ENCODE measurements at places on chromosomes 13 and 19.

- DNase-seq, result no peak
Measured at GRCh38 chr19:33296488-33296971, 5.8 kb downstream of the CEBPA start.

- DNase-seq, result no peak
Measured at GRCh38 chr19:372306-372890, 27.8 kb upstream of the MIER2 start.

DNA sequence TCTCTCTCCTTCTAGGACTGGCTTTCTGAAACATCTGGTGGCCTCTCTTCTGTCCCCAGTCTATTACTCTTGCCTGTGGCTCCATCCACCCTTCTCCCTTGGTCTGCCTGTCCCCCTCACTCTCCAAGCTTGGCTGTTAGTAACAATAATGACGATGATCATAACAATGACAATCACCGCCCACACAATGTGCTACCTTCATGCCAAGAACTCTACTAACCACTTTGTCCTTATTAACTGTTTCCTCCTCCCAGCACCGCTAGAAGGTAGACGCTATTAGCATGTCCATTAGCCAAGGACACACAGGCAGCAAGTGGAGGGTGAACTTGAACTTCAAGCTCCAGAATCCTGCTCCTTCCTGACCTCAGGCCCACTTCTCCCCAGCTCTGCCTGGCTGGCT, 2.7 kb downstream of the GYS1 start:
- DNase-seq, result no peak

- DNase-seq, result no peak
Measured at GRCh38 chr19:33285441-33285927, 16.9 kb downstream of the CEBPA start.

- DNase-seq, result no peak
Measured at GRCh38 chr19:55447421-55448174, 4.5 kb upstream of the SHISA7 start.

- no peak for DNase-seq
Measured at GRCh38 chr19:14361824-14362223, 19.4 kb upstream of the ADGRE5 start.

GRCh38 chr13:57784633-57785032, 153.1 kb downstream of the PCDH17 start:
- DNase-seq, result no peak

GRCh38 chr13:66675620-66676019, 554.5 kb downstream of the PCDH9 start:
- no peak for DNase-seq

DNA sequence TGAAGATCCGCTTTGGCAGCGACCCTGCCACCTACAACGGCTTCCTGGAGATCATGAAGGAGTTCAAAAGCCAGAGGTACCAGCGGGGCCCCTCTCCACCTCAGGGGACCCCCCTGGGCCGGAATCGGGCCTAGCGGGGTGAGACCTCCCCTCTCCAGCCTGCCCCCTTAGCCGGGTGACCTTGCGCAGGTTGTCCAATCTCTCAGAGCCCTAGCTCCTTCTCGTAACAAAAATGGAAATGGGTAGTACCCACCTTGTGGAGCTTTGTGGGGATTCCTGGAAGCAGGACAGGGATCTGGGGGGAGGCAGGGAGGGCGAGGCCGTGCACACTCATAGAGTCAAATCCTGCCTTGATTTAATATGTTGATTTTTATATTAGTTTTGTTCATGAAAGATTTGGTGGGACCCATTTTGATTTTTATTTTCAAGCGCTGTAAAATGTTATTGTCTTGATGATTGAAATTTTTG, 658 bp downstream of the SIN3B start:
- DNase-seq, result no peak

DNA sequence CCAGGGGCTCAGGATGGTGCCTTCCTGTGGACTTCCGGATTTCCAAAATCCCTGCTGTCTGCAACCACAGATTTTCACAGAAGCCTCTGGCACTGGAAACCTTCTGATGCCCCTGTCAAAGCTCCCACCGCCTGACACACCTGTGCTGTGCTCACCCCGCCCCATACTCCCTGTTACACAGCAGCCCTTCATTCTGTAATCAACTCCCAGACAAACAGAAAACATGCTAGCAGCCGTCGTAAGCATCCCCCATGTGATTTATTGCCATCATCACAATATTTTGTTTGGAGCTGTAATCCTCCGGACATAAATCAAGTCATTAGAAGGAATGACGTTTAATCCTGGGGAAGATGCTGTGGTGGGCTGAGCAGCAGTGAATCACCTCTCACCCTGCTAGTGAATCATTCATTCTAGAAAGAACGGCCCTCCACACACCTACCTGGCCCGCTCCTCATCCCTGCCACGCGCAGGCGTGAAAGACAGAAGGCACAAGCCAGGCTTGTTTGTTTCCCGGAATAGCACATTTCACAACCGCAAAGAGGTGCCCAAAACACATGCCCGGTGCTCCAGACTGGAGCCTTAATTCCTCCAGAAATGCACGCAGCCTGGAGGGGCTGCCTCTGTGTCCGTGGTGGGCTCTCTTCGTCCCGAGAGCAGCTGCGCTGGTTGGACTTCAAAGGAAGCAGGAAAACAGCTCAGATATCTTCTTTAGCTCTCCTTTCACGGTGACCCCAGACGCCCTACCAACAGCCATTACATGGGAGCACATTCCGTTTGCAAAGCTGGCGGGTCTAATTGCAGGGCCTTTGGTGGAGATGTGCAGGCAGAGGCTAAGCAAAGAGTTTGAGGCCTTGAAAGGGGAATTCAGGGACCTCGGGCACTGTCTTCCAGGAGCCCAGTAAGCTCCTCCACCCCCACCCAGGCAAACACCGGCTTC, 41.3 kb upstream of the KCTD15 start:
- no peak for DNase-seq

DNA sequence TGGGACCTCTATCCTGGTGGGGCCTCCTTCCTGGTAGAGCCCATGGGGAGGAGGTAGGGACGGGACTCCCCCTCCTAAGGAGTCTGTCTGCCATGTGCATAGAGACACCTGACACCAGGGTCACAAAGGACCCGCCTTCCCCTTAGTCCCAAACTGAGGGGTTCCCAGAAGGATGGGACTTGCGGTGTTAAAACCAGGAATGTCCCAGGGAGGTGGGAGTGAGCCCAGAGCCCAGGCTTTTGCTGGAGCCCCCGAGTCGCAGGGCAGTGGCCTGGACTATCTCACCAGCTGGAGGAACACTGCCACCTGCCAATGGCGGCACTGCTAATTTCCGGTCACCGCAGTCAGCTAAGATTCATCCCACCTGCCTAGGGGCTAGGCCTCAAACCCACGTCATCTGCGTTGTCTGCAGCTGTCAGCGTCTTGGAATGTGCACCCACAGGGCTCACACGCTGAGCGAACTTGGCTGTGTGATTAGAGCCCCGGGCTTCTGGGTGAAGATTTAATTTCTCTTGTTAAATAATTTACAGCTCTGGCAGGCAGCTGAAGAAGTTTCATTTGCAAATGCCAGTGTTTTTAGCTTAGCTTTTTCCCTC, 31.9 kb upstream of the ATP11A start:
- no peak for DNase-seq

DNA sequence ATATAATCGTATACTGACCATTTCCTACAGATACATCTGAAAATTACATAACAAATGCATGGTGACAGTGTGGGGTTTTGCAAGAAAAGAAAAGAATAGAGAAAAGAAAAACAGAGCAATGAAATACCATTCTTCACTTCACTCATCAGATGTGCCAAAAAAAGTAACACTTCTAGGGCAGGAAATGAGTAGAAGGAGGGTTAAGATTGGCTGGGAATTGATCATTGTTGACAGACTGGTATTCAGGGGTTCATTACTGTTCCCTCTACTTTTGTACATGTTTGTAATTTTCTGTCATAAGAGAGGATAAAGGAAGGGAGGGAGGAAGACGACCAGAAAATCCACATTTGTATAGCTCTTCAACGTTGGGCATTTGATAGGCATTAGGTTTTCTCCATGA, 31.5 kb downstream of the ABCC4 start:
- DNase-seq, result no peak

GRCh38 chr19:43768273-43769050, 12.3 kb downstream of the KCNN4 start:
- DNase-seq, result no peak

DNA sequence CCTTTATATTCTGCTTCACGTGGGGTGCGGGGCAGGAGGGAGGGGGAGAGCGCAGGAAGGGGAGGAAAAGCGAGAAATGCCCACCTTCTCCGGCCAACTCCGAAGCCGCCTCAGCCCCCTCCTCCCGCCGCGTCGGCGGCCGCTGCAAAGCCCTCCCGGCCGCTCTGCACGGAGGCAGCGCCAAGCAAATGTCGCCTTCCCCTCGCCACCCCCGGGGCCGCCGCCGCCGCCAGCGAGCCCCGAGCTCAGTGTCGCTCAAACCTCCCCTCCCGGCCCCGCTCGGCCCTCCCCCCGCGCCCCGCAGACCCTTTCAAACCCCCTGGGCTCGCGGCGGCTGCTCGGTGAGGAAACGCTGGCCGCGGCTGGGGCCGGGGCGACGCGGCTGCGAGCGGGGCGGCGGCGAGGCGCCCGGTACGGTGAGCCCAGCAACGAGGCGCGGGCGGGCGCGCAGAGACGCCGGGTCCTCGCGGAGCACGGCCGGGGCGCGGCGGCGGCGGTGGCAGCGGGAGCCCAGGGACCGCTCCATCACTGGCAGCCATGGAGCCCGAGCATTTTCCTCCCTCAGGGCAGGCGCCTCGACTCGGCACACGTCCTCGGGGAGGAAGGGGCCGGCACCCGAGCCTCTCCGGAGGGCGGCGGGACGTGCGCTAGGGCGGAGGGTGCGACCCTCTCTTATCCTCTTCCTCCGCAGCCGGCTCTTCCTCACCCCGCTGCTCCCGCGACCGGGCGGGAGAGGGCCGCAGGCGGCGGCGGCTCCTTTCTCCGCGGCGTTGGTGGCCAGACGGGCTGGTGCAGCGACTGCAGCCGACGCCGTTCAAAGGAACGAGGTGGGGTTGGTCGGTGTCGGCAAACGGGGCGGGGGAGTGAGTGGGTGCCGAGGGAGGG, 463 bp upstream of the TSC22D1 start:
- DNase-seq, result peak; percentile 7

DNA sequence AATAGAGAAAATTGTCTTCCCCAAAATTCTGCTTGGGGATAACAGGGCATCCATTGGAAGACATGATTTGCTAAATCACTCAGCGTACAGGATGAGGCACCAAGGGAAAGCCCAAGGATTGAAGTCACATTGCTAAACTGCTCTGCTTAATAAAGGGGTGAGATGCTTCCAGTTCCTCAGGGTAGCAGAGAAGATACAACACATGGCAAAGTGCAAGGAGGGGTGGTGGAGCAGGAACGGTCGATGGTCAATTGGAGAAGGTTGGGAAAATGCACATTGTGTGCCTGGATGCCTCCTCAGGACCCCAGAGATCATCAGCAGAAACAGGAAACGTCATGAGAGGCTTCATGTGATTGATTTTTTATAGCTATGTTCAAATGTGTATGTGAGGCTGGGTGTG, 116.3 kb upstream of the SOX1 start:
- no peak for DNase-seq

- DNase-seq, result no peak
Measured at GRCh38 chr19:36876993-36877938, 26.6 kb downstream of the ZNF345 start.

DNA sequence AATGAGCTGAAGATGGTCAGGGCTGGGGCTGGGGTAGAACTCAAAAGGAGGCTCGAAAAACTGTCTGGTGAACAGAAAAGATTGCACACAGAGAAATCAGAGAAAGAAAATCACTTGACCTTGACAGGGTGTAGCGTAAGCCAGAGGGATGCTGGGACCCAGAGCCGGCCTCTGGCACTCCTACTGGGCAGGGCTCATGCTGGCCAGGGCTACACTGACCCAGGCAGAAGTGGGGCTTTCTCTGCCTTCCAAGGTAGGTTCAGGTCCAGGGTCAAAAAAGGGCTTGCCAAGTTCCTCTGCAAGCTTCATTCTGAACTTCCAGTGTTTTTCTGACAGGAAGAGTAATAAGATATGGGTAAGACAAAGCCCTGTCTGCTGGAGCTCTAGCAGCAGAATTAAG, 56.2 kb downstream of the LATS2 start:
- no peak for DNase-seq

GRCh38 chr19:33804021-33804799, 7.5 kb downstream of the KCTD15 start:
- no peak for DNase-seq

- DNase-seq, result no peak
Measured at GRCh38 chr13:23620613-23621315, 50.6 kb downstream of the TNFRSF19 start.

DNA sequence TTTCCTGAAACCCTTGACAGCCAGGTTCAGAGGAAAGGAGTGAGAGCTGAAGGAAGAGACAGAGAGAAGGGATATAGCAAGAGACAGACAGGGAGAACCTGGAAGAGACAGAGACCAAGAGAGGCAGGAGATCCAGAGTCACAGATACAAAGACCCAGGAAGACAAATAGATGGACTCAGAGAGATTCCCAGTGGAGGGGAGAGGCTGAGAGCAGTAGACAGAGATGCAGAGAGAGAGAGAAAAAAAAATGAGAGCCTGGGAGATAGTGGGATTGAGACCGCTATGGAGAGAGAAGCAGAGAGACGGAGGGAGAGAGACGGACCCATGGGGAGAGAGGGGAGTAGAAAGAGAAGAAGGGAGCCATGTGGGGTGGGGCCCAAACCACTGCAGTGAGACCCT, 763 bp downstream of the FXYD7 start:
- DNase-seq, result no peak

DNA sequence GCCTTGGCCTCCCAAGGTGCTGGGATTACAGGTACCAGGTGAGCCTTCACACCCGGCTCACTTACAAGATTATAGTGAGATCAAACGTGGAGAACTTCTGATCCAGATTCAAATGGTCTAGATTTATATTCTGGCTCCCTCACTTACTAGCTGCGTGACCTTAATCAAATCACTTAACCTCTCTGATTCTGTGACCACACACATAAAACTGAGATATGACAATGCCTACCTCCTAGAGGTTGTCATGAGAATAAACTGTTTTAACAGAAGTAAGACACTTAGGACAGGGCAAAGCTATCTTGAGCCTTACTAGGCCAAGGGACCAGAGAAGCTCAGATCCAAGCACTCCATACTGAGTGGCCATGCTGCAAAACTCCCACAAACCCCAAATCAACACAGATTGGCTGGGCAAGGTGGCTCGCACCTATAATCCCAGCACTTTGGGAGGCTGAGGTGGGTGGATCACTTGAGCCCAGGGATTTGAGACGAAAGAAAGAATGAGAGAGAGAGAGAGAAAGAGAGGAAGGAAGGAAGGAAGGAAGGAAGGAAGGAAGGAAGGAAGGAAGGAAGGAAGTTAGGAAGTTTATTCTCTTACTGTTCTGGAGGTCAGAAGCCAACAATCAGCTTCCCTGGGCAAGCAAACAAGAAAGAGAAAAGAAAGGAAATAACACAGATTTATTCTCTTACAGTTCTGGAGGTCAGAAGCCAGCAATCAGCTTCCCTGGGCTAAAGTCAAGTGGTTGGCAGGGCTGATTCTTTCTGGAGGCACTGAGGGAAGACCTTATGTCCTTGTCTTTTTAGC, 46.1 kb upstream of the MAP3K10 start:
- no peak for DNase-seq

DNA sequence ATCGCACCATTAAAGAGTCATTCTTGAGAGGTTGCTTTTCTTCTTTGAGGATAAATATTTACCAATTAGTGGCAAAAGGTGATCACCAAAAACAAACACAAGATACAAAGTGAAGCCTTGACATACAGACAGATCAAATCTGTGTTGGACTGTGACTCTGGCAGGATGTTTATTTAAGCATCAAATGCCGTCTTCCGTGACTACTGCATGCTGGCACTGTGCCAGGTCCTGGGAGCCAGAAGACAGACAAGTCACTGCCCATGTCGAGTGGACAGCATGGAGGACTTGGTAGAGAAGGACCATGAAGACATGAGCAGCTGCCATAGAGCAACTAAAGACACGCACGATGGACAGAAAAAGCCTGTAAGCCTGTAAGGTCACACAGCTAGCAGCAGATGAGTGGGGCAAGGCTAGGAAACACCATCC, 92.8 kb upstream of the FARP1 start:
- no peak for DNase-seq
